ENCODE measurements at places on chromosomes 16 and 17. TPM values are rescaled to one million over a fixed set of nuclear protein-coding genes. Genes with fewer than 3 reads are reported as not detected.

- DNase-seq = no peak
Measured at GRCh38 chr16:78984887-78985464, 615.6 kb downstream of the MAF start.

- no peak for DNase-seq
Measured at GRCh38 chr17:63515426-63515825, 7.7 kb upstream of the KCNH6 start.

DNA sequence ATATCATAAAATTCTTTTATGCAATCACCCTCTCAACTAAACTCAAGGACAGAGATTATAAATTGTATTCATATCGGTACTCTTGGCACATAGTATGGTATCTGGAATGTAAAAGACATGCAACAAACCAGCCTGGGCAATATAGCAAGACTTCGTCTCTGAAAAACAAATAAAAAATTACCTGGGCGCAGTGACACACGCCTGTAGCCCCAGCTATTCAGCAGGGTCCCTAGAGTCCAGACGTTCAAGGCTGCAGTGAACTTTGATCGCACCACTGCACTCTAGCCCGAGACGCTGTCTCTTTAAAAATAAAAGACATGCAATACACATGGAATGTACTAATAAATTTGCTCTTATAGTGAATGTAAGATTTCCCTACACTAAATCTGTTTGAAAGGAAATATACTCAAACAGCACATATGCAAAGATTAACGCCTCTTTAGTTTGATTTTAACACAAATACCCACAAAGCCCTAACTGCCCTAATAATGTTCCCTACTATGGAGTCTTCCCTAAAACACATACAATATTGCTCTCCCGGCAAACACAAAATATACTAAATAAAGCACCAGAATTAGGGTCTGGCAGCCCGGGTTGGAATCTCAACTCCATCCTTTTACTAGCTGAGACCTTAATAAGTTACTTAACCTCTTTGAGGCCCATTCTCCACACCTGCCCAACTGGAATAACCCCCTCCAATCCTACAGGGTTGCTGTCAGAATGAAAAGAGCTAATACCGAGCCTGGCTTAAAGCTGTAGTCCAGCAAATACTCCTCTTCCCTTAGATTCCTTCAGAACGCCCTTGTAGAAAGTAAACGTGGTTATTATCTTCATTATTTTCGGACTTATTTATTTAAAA, 1.2 kb downstream of the ABCA5 start:
- no peak for DNase-seq

The ANKFY1 gene
- total RNA-seq = 44.8 TPM
